Stimulated activated CD8-positive, alpha-beta memory T cell treated with anti-CD3 and anti-CD28 coated beads, Interleukin-2, amount 100 ng/mL, for 1 hour (primary cell): ENCODE measurements at places on chromosomes 7 and 10.

- DNase-seq = no peak
These were observed 8.8 kb downstream of the ATP5MF start for GRCh38 chr7:99457050-99457649.

DNA sequence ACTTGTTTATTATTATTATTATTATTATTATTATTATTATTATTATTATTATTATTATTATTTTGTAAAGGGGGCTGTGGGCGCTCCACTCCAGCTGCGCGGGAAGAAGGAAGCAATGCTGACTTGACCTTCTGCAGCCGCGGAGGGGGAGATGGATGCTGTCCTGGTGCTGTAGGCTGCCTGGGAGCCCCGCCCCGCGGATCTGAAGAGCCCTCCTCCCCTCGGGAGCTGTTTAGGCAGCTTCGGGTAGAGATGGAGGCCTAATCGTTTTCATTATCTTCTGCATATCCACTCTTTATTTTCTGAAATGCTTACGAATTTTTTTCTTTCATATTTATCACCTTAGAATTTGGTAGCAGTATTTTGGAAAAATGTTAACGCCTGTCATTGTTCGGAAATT is 101.2 kb upstream of the KLF6 start:
- no peak for DNase-seq

DNA sequence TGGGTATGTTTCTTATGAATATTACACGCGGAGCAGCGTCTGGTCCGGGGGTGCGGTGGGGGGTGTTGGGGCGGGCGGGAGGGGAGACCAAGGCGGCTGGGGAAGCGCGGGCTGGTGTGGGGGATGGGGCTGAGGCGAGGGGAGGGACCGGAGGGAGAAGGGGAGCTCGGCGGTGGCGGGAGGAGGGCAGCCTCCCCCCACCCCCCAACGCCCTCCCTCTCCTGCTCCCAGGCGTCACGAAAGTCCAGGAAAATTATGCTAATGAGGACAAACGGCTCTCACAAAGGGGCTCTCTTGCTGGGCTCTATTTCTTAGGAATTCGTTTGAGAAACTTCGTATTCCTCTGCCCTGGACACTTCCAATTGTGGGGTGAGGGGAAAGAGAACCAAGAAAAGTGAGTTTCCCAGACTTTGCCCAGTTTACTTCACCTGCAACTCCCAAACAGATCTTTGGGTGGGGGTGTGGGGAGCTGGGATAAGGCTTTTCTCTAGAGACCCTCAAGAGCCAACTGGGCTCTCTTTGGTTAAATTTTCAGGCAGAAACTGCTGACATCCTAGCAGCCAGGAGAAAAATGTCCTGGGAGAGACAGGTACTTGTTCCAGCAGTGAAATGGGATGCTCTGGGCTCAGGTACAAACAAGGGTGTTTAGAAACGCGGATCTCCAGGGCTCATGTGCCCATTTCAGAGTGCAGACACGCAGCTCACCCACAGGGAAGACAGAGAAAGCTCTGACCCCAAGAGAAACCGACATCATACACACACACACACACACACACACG is 11.7 kb upstream of the HOXA2 start:
- DNase-seq = no peak

DNA sequence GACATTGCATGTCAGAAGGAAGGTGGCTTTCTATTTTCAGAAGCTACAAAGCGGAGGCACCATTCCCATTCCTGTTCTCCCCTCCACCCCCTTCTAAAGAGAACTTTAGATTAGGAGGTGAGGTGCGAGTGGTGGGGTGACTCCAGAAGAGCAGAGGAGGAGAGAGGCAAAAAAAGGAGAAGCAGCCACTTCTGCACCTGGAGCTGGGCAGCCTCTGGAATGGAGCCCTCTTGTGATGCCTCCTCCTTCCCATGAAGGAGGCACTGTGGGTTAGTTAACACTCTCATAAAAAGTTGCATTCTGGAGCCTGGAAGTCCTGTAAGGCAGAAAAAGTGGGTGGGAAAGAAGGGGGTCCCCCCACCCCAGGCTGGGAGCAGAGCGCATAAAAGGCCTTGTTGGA is 4.8 kb downstream of the PTF1A start:
- no peak for DNase-seq

- DNase-seq = no peak
These were observed 34.7 kb downstream of the PTPN12 start for GRCh38 chr7:77571801-77572200.

DNA sequence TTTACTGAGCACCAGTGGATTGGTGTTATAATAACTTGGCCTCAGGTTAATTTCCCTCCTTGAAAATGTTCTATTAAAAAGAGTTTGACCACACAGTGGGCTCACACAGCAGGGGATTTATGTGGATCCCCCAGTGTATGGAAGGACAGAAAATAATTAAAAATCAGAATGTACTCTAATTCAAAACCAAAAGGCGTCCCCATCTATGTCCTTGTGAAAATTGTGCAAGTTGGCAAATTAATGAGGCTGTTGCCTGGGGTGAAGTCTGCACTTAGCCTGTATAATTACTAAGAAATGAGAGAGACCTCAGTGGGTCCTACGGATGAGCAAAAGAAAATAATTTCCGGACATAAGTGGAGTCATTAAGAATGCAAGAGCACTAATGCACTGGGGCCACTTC is 31.1 kb downstream of the PIK3CG start:
- no peak for DNase-seq

DNA sequence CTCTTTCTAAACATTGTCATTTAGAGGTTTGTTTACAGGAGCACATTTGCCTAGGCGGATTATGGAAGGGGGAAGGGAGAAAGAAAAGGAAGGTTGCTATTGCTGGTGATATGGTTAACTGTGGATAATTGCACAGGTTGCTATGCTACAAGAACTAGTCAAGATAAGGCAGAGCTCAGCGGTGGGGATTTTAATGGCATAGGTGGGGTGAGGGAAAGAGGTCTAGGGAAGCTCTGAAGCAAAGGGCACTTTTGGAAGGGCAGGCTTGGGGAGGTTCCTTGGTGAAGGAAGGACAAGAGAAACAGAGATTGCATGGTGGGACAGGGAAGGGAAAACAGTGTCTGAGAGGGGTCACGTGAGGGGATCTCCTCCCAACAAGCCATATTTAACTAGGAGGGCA is 19.5 kb downstream of the HYAL4 start:
- no peak for DNase-seq

- no peak for DNase-seq
These were observed 73.3 kb downstream of the MICALL2 start for GRCh38 chr7:1385809-1386622.

DNA sequence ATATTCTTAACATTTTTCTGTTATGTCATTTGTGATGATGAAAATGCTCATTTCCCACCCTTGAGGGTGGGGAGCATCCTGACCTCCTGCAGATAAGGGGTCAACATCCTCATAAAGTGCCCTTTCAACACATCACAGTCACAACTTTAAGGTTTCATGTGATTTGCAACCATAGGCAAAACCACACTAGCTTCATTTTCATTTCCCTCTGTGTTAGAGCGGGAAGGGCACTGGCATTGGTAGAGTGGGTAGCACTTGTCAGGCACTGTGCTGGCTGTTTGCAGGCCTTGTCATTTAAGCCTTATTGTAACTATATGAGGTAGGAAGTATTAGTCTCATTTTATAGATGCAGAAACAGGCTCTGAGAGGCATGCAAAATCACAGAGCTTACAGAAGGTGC is 39.8 kb downstream of the PSMC2 start:
- no peak for DNase-seq

GRCh38 chr10:45058580-45058979 is 57.9 kb downstream of the ZNF22 start:
- DNase-seq = no peak

DNA sequence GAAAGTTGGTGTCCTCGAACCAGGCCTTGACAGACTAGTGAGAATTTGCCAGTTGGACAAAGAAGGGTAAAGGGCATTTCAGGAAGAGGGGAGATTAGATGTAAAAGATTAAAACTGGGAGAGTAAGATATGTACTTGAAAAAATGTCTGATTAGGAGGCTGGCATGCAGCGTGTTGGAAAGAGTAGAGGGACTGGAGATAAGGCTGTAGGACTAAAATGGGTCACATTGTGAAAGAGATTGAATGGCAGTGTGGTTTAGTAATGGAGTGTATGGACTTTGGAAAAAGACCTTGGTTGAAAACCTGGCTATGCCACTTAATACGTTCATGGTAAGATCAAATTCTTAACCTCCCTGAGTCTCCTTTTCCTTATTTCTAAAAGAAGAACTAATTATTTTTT is 14.1 kb downstream of the CREM start:
- DNase-seq = no peak

- no peak for DNase-seq
These were observed 74.2 kb upstream of the EGR2 start for GRCh38 chr10:62890395-62890794.

- DNase-seq = no peak
These were observed 205.9 kb downstream of the PTEN start for GRCh38 chr10:88069338-88069737.

DNA sequence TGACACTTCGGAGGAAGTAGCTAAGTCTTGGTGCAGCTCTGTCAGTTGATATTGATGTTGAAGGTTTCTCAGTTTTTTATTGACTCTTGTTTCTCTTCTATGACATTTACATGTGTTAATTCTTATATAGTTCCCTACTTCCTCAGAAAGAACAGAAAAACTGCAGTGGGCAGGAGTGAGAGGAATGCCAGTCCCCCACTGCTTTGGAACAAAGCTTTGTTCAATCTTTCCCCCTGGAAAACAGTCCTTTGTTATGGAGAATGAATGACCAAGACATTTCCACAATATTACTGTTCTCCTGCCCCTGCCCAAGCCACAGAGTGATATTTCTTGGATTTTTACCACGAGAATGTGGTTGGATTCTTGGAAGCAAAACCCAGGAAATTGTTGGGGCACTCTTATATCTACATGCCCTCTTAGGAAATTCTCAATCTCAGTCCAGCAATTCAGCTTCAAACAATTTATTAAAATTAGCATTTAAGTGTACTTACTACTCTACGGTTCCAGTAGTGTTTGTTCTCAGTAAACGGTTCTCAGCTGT is 258.0 kb upstream of the KCND2 start:
- DNase-seq = no peak

DNA sequence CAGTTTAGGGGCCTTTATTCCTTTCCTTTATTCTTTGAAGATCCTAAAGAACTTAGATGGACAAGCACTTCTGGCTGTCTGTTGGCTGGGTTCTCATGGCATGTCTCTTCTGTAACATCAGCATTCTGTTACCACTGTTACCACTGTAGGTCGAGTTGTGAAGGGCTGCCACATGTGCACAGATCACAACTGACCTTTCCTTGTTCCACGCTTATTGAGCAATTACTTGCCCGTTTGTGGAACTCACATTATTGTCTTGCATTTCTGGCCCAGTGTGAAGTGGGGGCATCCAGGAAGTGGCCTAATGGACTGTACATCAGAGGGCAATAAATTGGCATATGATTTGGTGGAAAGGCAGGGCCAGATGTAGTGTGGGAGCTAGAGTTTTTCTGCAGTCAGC is 23.7 kb downstream of the GBF1 start:
- DNase-seq = no peak

DNA sequence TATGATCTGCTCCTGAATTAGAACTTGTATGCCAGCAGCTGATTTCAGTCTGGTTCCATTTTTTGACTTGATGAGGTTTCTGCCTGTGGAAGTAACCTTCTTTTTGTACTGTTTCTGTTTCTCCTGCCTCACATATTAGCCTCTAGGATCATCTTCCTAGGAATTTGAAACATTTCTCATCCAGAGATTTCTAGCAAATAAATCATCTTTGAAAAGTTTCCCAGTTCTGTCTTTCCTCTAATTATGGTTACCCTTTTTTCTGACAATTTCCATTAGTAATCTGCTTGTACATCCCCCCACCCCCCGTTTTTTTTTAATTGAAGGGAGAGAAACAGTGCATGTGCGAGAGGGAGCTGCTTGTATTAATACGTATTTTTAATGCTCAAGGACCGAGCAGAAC is 92.2 kb downstream of the NRF1 start:
- no peak for DNase-seq

GRCh38 chr10:71072823-71073210 is 139.6 kb upstream of the UNC5B start:
- no peak for DNase-seq

DNA sequence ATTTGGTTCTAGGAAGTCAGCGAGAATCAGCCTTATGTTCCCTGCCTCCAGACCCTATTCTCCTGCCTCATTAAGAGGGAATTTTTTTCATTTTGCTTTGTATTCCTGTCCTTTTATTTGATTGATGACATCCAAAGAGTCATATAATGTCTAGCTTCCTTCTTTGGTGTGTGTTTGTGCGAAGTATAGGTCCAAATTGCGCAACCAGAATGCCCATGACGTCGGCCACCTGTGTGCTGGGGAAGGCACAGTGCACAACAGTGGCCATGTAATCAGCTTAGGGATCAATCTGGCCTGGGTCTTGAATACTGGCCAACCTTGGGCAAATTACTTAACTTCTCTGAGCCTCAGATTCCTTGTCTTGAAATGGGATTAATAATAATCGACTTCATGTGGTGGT is 206.2 kb downstream of the VTI1A start:
- no peak for DNase-seq
